ENCODE measurements at places on chromosomes 12 and 14.

- DNase-seq: no peak
These were observed 340.5 kb downstream of the FUT8 start for GRCh38 chr14:65753061-65753460.

DNA sequence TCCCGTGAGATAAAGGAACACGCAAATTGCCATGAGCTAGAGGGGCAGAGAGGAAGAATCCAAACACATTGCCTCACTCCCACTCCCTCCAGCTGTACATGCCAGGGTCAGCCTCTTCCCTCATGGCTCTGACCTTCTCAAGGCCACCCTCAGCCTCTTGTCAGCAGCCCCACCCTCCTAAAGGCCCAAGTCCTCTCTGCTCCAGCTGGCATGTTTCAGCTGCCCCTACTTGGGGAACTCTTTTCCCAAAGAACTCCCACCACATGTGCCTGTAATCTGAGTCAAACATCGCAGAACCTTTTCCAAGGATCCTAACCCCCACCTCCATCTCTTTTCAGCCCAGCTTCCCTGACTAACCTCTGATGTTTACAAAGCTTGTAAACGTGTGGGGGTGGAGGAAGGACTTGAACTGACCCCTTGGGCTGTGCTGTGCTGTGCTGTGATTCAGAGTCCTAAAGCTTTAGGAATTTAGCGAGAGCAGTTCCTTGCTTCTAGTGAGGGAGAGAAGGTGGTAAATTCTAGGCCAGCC lies 7.3 kb upstream of the CACNB3 start:
- DNase-seq: no peak

DNA sequence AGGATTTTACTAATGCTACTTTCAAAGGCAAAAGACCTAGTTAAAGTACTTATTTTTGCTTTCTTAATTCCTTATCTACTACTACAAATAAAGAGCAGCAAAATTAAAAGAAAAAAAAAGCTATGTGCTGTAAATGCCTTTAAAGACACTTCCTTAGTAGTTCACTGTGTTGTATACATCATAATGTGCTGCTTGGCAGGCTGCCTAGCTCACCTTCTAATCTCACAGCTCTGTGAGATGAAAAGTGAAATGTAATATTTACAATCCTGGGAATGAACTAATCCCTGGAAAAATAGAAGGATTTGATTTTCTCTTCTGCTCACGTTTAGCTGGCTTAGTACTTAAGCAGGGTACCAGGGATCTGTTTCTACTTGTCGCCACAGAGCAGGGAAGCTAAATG lies 184.4 kb upstream of the ALG10B start:
- DNase-seq: no peak

- DNase-seq: no peak
These were observed 1.1 kb downstream of the IGF1 start for GRCh38 chr12:102479099-102479885.

- no peak for DNase-seq
These were observed 161.3 kb upstream of the CAND1 start for GRCh38 chr12:67107751-67108269.

DNA sequence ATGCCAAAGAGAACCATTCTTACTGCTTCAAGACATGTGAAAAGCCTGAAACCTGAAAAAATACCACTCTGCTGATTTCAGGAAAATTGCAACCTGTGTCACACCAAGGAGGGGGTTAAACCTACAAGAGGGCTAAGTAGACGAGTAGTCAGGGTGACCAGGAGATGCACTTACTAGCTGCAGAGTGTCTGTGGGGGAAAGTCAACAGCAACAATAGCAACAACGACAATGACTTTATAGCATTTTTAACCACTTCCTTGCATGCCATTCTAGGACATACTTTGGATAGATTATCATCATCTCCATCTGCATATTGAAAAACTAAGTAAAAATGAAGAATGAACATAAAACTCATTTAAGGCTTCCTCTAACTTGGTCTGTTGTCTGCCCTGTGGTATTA lies 902.7 kb downstream of the BCL11B start:
- no peak for DNase-seq

GRCh38 chr14:104723651-104724406 lies at the start of gene ADSS1:
ADSS1 (plus strand) TSS chr14:104724229; CDS start chr14:104724271, 42 bp downstream.
- DNase-seq: no peak

GRCh38 chr12:114829833-114830232 lies 145.9 kb upstream of the TBX3 start:
- DNase-seq: no peak

DNA sequence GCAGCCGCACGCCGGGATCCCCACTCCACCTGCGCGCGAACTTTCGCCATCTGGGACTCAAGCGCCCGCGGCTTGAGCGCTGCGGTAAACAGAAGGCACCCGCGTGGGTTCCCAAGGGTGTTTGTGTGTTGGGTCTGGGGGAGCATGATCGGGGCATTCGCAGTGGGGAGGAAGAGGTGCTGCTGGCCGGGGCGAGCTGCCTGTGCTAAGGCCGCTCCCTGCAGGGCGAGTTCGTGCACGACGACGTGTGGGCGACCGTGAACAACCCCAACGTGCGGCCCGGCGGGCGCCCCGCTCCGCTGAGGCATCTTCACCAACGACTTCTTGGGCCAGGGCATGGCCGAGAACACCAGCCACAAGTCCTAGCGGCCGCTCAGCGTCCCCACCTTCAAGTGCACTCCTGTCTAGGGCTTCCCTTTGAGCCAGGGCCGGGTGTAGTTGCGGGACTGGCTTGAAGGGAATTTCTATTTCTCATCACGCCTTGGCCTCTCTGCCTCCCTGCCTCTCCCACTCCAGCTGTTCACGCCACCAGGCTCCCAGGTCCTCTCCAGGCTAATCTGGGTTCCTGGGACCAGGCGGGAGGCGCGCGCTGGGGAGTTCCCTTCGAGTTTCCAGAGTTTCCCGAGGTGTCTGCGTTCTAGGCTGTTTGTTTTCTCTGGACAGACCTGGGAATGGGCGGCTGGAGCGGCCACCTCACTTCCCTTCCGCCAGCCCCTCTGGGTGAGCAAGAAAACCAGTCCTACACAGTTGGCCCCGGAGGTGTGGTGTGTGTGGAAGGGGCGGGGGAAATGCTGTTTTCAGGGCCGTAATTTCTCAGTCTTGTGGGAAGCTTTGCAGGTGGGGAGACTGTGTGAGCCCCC lies 417.8 kb upstream of the TMTC1 start:
- DNase-seq: no peak

DNA sequence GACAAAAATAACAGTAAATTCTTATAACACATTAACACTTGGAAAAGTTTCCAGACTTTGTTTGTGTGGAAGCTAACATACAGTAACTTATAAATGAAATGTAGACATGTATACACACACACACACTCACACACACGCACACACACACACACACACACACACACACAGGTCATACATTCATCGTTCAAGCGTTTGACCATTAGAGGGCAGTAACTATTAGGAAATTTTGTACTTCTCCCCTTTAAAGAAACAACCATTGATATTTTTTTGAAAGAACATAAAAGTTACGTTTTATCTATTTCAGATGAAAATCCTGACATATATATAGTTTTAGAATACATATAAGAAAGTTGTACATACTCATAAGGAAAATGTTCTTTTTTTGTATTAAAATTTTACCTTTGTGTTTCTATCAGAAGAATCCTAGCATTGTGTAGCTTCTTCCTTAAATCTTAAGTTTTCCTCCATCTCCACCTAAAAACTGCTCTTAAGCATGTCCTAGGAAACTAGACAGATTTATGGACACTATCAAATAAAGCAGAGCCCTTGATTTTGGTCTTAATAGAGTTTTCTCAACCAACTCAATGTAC lies 29.0 kb downstream of the PTPRQ start:
- DNase-seq: no peak

- DNase-seq: no peak
These were observed 123.4 kb downstream of the DICER1 start for GRCh38 chr14:95033682-95034632.

DNA sequence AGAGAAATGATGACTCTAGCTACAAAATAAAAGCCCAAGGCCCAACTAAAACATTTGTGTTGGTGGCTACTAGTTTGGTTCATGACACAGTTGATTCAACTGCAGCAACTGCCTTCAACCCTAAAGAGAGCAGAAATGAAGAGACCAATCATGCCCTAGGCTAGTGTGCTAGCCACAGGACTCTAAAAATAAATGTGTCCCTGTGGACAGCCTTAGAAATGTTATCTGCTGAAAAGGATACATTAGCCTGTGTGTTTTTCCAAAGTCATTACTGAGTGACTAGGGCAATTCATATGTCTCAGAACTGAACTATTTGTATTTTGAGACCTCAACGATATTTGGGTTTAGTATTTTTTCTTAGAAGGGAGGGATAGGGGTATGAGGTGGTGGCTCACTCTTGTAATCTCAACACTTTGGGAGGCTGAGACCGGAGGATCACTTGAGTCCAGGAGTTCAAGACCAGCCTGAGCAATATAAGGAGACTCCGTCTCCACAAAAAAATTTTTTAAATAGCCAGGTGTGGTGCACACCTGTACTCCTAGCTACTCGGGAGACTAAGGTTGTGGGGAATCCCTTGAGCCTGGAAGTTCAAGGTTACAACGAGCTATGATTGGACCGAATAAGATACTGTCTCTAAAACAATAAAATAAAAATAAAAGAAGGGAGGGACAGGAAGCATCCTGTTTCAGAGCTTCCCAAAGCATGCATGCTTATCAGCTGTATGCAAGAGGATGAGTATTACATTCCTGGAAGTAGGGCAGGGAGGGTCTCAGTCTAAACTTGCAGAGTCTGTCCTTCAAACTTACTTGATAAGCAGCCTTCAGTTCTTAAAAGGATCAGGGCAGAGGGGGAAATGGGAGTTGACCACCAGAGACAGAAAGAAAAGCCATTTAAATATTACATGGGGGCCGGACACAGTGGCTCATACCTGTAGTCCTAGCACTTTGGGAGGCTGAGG lies 29.6 kb upstream of the NAP1L1 start:
- DNase-seq: no peak

DNA sequence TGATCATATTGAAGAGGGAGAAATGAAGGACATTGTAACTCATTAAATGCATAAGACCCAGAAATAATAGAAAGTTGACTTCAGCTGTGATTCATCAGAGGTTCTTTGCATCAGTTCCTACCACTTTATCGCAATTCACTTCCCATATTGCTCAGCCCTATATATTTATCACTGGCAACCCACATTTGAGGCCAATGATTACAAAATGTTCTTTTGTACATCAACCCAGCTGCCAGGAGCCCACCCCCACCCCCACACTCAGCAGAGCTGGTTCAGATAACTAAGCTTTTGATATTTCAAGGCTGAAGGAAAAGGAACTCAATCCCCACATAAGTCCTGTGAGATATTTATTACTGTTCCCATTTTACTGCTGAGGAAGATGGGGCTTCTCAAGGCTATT lies 51.2 kb upstream of the TMPO start:
- no peak for DNase-seq

DNA sequence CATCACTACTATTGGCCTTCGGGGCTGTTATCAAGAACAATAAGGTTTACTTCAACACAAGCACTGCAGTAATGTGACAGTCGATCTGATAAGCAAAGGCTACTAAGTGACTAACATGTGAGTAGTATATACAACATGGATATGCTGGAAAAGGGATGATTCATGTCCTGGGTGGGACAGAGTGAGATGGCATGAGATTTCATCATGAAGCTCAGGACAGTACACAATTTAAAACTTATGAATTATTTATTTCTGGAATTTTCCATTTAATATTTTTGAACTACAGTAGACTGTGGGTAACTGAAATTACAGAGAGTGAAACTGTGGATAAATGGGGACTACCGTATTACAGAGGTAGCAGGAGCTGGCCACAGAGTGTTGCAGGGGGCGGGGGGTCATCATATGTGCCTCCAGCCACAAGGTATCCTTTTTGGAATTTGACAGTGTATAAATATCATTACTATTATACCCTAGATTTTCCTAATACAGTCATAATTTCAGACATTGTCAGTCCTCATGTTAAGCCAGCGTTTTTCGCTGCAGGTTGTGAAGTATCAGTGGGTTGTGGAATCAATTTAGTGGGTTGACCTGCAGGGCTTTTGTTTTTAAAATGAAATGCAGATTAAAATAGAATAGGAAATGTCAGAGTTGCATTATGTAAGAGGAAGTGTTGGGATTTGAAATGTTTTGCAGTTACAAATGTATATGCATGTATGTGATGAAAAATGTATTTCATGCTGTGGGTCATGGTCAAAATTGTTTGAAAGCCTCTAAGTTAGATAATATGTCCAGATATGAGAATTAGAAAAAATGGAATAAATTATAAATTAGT lies 148.0 kb upstream of the NUDT4 start:
- no peak for DNase-seq

GRCh38 chr14:87896393-87897380 lies 96.3 kb downstream of the GALC start:
- no peak for DNase-seq

GRCh38 chr14:100303179-100303578 lies 3.1 kb downstream of the SLC25A29 start:
- no peak for DNase-seq

DNA sequence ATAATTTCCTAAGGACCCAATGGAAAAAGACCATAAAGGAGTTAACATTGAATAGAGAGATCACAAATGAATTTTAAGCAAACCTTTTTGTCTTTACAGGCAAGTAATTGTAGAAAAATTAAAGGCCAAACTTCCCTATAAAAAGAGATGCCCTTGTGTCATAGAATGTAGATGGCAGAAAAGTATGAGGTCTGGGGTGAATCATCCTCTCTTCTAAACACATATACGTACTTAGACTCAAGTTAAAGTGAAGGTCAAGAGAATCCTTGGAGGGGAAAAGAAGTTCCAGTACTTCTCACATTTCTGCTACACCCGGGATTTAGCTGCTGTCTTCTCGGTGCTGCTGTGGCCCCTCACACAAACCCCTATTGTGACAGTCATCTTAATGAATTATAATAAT lies 116.2 kb upstream of the ARID2 start:
- no peak for DNase-seq

DNA sequence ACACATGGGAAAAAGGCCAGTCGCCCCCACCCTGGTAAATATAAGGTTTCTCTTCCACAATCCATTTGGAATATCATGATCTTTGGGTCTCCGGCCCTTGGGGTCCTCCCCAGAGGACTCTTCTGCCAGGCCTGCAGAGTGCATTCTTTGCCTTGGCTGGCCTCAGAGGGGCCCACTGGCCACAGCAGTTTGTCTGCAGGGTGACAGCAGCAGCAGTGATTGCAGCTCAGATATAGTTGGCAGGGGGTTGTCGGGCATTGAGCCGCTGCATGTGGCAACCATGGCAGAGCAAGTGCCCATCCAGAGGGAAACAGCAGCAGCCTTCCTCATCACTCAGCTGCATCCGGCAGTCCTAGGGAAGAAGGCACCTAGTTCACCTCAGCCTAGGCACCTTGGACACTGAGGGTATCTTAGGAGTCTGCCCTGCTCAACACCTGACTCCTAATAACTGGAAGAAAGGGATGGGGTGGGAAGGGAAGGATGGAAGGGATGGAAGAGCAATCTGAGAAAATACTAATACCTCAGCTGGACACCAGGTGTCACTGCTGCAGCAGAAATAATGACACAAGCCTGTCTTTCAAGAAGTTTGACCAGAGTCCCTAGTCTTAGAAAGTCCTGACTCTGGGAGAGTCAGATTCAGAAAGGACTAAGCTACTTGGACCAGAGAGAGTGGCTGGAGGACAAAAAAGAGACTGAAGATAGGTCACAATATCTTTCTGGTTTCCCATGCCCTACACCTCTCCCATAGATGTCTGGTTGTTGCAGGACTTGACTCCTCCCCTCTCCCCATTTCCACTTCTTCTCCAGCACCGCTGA lies 8.9 kb downstream of the AJUBA start:
- no peak for DNase-seq
